ENCODE measurements at places on chromosomes 16 and 17.

DNA sequence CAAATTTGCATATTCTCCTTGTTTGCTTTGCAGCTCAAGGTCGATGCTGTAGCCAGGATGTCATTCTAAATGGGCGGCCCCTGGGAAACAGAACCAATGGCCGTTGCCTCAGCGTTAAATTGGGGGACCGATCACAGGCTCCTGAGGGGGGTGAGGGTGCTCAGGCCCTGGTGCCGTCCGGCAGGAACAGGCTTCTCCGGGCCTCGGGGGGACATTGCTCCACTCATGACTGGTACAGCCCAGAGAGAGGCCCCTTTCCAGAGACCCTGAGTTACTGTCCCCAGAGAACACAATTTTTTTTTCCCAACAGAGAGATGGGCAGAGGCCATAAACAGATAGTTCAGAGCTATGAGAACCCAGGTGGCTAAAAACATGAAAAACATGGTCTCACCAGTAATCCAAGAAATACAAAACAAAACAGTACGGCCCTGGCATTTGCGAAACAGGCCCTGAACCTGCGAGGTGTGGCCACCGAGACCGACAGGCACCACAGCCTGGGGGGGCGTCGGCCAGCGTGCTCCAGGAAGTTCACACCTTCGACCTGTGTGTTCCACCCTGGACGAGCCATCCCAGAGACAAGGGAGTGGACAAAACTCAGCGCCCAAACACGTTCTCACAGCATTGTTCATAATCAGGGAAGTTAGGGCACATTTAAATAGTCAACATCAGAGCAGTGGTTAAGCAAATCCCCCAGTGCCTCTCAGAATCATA is 82.8 kb downstream of the METRNL start:
- DNase-seq = no peak

GRCh38 chr17:49858796-49859195 is 10.9 kb upstream of the TAC4 start:
- no peak for DNase-seq

GRCh38 chr16:476039-476438 is 50.6 kb downstream of the RAB11FIP3 start:
- DNase-seq = no peak

GRCh38 chr17:50484386-50485155 is 5.9 kb downstream of the RSAD1 start:
- no peak for DNase-seq

DNA sequence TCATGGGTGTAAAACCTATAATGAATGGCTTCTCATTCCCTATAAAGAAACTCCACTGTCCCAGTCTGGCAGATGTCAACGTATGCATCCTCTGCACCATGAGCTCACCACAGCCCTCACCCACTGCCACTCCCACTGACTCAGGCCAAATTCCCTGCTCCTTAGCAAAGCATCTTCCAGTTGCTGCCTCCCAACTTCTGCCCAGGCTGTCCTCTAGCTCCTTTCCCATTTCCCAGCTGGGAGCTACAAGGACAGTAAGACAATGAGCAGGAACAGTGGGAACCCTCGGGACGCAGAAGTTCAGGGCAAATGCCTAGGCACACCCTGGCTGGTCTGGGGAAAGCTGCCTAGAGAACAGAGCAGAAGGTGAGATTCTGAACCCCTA is 9.1 kb upstream of the THAP11 start:
- no peak for DNase-seq

- DNase-seq = no peak
These were observed 106.0 kb downstream of the AMFR start for GRCh38 chr16:56319376-56319775.

DNA sequence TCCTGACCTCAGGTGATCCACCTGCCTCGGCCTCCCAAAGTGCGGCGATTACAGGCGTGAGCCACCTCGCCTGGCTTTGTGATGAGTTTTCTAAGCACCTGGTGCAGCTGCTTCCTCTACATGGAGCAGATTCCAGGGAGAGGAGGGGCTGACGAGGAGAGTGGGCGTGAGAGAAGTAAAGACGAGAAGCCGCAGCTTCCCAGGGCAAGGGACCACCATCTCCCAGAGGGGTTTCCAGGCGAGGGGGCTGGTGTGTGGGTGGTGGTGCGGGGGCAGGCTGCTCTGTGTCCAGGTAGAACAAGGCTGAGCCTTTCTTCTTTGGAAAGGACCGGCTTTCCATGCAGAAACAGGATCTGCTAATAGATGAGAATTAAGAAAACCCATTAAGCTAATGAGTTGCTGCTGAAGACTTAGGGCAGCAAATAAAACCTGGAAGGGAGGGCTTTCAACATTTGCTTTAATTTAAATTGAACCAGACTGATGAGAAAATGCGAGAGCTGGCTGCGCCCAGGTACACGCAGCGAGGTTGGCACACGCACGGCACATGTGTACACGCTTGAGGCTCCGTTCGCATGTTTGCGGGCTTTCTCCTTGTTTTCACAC is 236.7 kb downstream of the RBFOX3 start:
- DNase-seq = no peak

GRCh38 chr16:28845293-28845692 is 855 bp downstream of the TUFM start:
- no peak for DNase-seq

DNA sequence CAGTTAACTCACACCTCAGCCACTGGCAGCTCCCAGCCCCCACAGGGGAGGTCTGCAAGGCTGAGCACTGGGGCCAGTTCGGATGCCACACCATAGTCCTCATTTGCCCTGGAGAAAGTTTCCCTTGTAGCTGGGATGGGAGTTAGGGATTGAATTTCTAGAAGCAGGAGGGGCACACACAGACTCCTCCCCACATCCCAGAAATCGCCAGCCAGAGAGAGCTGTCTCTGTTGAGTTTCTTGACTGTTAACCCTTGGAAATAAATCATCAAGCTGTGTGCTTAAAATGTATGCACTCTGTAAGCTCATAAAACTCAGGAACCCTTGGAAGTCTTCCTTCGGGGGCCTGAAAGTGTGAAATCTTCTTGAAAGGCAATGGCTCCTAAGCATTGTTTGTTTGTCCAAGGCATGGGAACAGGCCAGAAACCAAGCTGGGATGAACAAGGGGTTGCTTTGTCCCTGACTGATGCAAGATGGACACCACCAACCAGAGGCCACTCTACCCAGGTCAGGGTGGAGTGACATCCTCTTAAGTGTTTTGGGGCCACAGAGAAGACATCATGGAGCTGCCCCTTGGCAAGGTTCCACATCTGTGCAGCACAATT is 394 bp upstream of the PRM3 start:
- DNase-seq = no peak

DNA sequence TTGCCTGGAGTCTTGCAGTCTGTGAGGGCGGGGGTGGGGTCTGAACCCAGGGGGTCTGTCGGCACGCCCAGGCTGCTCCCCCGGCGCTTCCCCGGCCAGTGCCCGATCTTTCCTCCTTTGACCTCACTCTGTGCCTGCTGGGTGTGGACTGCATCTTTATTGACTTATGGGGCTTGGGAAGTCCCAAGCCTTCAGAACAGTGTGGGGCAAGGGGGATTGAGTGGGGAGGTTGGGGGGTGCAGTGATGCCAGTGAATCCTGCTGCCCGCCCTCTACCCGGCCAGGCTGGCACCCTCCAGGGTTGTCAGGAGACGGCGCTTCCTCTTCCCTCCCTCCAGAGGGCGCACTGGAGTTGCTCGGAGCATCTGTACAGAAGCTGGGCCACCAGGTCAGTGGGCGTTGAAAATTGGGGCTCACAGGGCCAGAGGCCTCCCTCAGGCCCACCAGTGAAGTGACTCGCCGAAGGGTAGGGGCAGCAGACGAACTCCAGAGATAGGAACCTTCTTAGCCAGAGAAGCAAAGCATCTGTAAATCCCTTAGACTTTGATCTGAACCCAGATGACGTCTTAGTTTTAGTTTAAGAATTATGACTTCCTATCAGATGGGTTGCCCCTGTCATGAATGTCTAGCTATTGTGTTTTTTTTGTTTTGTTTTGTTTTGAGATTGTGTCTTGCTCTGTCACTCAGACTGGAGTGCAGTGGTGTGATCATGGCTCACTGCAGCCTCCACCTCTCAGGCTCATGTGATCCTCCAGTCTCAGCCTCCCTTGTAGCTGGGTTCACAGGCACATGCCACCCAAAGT is 184.8 kb upstream of the CIBAR2 start:
- DNase-seq = no peak
